ENCODE measurements at places on chromosomes 3 and 15. TPM values are rescaled to one million over a fixed set of nuclear protein-coding genes. Genes with fewer than 3 reads are reported as not detected.

DNA sequence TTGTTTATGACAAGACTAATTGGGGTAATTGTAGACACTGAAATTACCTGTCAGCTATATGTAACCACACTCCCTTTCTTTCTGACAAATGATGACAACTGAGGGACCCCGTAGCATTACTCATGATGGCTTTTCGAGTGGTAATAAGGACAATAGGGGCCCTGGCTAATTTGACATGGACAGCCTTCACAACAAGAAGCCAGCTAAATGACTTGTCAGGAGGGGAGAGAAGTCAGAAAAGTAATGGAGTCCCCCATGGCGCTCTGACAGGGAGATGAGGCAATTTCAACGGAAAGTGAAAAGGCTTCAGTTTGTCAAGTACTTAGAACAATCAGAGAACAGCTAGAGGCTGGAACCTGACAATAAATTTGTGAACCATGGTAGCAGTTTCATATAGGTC, 177.3 kb downstream of the CDIN1 start:
- DNase-seq, result no peak

Gene CILP
- total RNA-seq, result 0.17 TPM

DNA sequence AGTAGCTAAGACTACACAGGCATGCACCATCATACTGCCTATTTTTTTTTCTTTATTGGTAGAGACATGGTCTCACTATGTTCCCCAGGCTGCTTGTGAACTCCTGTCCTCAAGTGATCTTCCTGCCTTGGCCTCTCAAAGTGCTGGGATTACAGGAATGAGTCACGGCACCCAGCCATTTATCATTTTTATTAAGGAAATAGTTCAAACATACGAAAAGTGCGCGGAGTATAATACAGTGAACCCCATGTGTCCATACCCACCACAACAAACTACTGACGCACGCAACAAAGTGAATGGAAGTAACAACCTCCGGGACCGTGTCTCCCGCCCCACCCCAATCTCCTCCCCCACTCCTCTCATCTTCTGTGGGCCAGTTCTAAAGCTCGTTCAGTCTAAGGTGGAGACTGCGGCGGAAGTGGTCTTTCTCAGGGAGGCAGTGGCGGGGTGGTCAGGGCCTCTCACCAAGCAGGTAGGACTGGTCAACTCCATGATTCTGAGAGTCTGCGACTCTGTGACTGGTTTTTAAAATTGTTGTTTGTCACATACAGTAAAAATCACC, 42.1 kb downstream of the DNAJB8 start:
- DNase-seq, result no peak

DNA sequence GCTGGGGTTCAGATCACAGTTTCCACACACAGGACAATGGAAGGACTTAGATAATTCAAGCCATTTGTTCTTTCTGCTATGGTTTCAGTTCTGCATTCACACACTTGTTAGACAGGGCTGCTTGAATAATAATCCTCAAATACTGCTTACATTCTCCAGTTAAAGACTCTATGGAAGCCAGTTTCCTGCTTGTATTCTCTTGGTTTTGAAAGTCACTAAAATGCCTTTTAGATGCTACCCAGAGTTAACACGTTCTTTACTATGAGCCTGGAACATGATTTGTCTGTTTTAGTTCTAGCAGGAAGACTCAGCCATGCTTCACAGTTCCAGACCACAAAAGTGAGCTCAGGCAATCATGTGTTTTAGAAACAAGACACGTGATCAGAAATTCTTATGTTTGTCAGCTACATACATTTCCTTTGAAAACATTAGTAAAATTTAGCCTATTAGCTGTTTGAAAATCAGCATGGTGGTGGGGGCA, 152.4 kb downstream of the LEKR1 start:
- DNase-seq, result no peak

- no peak for DNase-seq
Measured at GRCh38 chr3:1092771-1093170, at the start of gene CNTN6. Gene CNTN6, plus strand, starts transcription at chr3:1093024. Its CDS starts 54,985 bp downstream, at chr3:1148009.

Gene RBPMS2
- not detected for total RNA-seq

All from activated naive CD8-positive, alpha-beta T cell treated with anti-CD3 and anti-CD28 coated beads, Interleukin-2, amount 10 ng/mL, durations not matched to agents 7 days and 5 days (primary cell).